NCI-H1930 (cell line): ENCODE measurements at places on chromosomes 3 and 15.

DNA sequence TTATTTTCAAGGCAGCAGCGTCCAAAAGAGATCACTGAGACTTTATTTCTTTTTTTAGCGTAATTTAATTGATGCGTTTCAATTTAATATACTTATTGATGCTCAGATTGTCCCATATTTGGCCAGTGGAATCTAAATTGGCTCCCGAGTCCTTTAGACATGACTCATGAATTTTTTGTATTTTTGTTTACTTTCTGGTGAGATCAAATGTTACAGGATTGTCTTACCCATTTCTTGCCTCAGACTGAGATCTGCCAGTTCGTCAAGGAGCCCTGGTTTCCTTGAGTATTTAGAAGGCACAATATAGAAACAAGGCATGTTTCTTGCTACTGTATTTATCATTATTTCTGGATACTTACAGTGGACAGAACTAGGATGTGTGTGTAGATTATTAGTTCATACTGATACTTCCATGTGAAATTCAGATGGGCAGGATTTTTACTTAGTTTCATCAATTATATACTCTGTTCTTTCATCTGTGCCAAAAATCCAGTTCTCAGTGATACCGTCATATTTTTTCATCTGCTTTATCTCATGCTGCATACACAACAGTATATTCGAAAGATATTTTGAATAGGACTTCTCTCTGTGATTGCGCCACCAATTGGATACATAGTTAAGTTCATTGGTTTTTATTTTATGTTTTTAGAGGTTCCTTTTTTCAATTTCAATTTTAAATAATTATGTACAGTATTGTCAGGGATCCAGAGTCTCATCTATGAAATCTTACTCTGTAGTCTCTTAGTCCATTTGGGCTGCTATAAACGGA is 436.9 kb upstream of the C2CD4B start:
- DNase-seq = no peak

DNA sequence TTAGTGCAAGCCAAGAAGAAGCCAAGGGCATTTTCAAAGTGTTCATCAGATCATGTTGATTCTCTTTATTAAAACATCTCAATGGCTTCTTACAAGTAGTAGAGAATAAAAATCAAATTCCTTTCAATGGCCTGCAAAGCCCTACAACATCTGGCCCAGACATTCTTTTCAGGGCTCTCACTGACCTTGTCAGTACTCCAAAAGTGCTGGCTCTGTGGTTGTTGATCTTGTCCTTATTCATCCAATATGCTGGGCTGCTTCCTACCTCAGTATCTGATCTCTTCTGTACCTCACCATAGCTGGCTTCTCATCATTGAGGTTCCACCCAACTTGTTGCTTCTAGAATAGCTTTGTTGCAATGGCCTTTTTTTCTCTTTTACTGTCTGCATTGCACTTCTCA is 74.0 kb upstream of the SAMMSON start:
- no peak for DNase-seq

DNA sequence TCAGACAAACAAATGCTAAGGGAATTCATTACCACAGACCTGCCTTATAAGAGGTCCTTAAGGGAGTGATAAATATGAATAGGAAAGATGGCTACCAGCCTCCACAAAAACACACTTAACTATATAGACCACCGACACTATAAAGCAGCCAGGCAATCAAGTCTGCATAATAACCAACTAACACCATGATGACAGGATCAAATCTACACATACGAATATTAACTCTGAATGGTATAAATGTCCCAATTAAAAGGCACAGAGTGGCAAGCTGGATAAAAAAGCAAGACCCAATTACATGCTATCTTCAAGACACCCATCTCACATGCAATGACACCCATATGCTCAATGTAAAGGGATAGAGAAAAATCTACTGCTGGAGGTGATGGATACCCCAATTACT is 221.1 kb downstream of the SCAPER start:
- no peak for DNase-seq

- no peak for DNase-seq
Measured at GRCh38 chr3:128193168-128193567, 39.9 kb downstream of the EEFSEC start.

DNA sequence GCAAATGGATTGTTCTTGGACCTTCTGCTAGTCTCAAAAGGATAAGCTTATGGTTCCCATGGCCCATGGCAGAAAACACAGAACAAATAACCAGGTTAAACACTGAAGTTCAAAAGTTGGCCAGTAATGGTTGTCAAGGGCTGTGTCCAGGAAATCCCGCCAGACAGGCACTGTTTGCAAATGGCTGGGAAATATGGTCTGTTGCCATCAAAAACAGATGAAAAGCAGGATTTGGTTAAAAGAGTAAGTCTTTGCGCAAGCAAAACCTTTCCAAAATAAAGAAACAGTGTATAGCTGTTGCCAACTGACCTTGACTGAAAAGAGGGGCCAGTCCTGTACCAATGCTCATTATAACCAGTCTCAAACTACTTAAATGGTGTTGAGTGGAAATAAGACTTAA is 58.6 kb downstream of the WWTR1 start:
- no peak for DNase-seq
